Right hindlimb (tissue), 1 donor: ENCODE measurements at places on chromosomes 7 and 10.

- DNase-seq = no peak
Observed at GRCh38 chr10:3034616-3035015, 32.7 kb upstream of the PFKP start.

DNA sequence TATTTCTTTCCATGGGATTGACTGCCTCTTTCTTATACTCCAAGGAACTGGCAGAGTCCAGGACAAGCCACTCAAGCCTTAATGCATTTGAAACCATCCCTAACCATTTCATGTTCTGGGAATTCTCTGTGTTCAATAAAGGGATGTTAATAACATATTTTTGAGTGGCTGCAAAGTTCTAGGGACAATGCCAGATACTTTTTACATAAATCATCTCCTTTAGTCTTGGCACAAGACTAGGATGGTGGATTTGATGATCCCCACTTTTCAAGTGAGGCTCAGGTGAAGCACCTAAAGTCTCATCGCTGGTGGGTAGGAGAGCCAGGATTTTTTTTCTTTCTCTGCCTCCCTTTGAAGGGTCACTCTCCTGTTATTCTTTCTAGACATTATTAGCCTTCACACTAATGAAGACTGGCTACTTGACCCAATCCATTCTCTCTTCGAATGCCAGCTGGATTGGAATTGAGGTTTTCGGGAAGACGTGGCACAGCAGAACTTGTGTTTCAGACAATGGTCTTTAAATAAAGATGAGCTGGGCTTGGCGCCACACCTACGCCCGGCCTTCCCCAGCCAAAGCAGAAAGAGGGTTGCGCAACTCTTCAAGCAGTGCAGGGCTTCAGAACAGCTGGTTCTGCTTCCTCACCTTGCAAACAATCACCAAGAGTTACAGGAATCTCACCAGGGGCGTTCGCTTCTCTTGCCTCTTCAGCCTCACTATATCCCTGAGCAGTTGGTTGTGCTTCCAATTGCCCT, 73.8 kb upstream of the BMPER start:
- DNase-seq = peak; percentile 29

GRCh38 chr10:11517150-11517549, 94.3 kb downstream of the USP6NL start:
- DNase-seq = no peak

DNA sequence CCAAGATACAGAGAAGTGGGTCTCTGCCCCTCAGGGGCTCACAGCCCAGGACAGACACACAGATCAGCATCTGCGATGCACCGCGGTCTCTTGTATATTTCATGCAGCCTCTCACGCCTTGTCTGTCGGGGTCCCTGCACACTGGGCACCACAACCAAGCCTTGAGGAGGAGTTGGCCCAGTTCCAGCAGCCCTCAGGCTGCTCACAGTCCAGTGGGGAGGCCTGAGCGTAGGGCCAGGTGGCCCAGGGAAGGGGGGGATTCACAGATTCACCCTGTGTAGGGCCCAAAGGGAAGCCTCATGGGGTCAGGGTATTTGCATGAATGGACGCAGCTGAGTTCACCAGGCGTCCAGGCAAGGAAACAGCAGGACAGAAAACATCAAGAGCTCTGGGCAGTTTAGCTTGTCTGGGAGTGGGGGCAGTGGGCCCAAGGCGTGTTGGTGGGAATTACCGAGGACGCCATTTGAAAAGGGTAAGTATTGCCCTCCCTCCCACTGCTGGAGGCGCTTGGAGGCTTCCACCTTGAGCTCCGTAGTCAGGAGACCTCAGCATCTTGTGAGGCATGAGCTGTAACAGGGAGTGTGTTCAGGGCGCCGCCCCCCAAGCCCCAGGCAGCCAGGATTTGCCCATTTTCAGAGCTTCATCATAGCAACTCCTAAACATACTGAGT, 129.1 kb upstream of the CHST15 start:
- DNase-seq = peak; percentile 40

DNA sequence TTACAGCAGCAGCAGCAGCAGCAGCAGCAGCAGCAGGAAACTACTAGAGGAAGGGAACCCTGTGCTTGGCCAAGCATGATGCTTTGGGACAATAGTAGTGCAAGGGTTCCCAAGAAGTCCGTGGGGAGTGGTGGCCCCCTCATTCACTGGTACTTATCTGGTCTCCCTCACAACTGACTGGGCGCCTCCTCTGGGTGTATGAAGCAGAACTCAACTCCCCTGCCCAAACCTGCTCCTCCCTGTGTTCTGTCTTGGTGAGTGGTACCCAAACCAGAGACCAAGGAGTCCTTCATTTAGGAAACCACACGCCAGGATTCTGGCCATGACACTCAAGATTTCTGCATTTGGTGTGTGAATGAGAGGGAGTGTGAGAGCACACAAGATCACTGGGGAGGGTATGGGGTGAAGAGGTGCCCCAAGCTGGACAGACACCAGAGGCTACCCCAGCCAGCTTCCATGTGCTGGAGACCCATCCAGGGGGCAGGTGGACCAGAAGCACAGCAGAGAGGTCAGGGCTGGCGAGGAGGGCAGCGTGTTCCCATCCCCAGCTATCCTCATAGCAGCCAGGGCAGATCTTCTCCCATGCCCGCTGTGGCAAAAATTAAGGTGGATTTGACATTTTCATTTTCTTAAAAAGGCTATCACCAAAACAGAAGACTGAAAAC, 10.6 kb upstream of the ZNF777 start:
- DNase-seq = no peak

DNA sequence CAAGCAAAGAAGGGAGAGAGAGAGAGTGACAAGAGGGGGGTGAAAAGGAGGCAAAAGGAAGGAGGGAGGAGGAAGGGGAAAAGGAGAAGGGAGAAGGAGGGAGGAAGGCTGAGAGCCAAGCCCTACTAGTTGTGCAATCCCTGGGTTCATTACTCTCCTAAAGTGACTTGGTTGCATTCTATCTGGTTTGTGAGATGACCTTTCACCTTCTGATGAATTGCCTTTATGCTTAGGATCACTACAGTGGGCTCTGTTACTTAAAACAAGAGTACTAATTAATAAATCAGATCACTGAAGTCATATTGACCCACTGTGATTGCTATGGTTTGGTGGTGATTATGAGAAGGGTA, 144.9 kb downstream of the KIF20B start:
- DNase-seq = no peak

GRCh38 chr10:77179015-77179695, 458.5 kb downstream of the KCNMA1 start:
- DNase-seq = peak; percentile 62

DNA sequence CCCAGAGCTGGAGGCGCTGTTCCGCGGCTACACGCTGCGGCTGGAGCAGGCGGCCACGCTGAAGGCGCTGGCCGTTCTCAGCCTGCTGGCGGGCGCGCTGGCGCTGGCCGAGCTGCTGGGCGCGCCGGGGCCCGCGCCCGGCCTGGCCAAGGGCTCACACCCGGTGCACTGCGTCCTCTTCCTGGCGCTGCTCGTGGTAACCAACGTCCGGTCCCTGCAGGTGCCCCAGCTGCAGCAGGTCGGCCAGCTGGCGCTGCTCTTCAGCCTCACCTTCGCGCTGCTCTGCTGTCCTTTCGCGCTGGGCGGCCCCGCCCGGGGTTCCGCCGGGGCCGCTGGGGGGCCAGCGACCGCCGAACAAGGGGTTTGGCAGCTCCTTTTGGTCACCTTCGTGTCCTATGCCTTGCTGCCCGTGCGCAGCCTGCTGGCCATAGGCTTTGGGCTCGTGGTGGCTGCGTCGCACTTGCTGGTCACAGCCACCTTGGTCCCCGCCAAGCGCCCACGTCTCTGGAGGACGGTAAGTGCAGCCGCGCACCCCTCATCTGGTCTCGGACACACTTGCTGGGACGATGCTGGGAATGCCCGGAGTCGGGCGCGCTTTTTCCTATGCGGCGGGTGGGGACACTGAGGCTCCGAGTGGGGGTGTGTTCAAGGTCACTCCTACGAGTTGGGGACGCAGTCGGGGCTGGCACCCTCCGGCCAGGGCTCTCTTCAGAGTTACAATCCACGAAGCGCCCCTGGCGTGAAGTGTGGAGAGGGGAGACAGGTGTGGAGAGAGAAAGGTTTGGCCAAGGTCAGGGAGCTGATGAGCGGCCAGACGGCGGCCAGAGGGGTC, 717 bp downstream of the ADCY1 start:
- DNase-seq = peak; percentile 70

GRCh38 chr10:133072720-133073390, 14.9 kb upstream of the ADGRA1 start:
- DNase-seq = peak; percentile 50
